ENCODE measurements at places on chromosomes 3 and 15.

GRCh38 chr15:46232471-46232870 lies 597.6 kb downstream of the SQOR start:
- no peak for DNase-seq

- DNase-seq = no peak
Observed at GRCh38 chr15:73990250-73991005, 1.7 kb downstream of the STOML1 start.

DNA sequence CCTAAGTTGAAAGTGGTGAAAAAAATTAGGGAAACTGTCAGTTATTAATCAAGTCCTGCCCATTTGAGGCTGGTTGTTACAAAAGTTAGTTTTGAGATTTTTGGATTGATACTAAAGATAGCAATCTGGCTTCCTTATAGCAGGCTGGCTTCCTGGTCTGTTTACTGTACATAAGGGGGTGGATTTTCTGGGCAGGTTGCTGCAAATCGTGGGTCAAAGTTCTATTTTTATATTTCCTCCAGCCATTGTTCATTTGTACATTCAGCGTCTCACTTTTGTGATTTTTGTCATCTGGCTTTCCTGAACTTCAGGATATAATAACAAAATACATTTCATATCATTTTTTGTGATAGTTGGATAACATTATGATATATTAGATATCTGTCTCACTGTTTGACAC lies 49.5 kb downstream of the CLDN1 start:
- DNase-seq = no peak

DNA sequence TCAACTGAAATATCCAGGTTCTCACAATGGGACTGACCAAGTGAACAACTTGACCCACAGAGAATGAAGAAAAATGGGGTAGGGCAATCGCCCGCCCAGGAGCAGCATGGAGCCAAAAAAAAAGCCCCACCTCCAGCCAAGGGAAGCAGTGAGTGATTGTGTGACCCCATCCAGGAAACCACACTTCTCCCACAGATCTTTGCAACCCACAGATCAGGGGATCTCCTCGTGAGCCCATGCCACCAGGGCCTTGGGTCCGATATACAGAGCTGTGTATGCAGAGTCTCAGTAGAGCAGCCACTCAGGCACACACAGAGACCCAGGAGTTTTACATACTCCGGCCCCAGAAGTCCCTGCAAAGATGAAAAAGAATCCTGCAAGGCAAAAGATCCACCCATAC lies 35.7 kb downstream of the PYGO1 start:
- DNase-seq = no peak

- no peak for DNase-seq
Observed at GRCh38 chr15:78302579-78303312, 3.3 kb upstream of the SKIC8 start.
